ENCODE measurements at places on chromosomes 6 and 20.

- DNase-seq: no peak
Measured at GRCh38 chr6:55953335-55953734, 77.9 kb upstream of the BMP5 start.

- no peak for DNase-seq
Measured at GRCh38 chr20:43798291-43799149, 71.7 kb upstream of the GTSF1L start.

DNA sequence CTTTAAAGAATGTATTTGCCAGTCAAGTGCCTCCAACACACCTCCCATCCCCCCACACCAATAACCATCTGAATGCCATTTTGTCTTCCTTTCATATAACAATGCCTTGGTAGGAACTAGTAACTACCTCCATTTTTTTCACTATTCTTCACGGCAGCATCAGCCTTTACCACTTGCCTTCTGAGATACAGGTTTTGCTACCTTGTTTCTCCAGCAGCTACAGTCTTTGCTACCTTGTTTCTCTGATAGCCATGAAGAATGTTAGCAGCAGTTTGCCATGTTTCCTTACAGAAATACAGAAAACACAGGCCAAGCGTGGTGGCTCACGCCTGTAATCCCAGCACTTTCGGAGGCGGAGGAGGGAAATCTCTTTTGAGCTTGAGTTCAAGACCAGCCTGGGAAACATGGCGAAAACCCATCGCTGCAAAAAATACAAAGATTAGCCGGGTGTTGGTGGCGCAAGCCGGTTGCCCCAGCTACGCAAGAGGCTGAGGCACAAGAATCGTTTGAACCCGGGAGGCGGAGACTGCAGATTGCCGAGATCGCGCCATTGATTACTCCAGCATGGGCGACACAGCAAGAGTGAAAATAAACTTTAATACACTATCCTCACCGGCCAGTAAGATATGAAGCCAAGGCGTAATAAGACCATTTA is 100.9 kb downstream of the HFE start:
- DNase-seq: peak; percentile 62

DNA sequence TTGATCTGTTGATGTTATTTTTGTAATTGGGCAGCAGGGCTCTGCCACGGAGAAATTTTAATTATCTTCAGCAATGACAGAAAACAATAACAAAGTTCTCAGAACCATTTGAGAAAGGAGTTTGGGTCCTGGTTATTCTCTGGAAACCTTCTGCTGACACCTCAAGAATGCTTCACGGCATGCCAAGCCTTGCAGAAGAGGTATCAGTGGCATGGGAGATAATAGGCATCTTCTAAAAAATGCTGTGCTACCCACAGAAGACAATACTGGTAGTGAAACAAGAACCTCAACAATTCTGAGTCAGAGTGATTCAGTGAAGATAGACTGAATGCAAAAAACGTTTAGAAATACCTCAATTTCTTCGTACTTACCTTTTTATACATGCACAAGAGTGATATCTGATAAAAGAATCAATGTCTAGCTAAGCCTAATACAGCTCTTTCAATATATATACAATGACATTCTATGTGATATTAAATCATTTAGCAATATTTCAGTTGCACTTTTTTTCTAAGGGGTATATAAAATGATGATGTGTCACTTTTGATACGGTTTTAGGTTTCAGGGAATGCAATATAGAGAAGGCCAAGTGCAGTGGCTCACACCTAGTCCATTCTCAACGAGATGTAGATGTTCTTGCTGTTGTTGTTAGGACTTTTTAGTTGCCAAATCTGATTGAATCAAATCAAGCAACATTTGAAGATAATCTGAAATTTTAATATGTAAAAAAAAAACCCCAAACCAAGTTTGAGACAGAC is 110.4 kb upstream of the COL21A1 start:
- no peak for DNase-seq

DNA sequence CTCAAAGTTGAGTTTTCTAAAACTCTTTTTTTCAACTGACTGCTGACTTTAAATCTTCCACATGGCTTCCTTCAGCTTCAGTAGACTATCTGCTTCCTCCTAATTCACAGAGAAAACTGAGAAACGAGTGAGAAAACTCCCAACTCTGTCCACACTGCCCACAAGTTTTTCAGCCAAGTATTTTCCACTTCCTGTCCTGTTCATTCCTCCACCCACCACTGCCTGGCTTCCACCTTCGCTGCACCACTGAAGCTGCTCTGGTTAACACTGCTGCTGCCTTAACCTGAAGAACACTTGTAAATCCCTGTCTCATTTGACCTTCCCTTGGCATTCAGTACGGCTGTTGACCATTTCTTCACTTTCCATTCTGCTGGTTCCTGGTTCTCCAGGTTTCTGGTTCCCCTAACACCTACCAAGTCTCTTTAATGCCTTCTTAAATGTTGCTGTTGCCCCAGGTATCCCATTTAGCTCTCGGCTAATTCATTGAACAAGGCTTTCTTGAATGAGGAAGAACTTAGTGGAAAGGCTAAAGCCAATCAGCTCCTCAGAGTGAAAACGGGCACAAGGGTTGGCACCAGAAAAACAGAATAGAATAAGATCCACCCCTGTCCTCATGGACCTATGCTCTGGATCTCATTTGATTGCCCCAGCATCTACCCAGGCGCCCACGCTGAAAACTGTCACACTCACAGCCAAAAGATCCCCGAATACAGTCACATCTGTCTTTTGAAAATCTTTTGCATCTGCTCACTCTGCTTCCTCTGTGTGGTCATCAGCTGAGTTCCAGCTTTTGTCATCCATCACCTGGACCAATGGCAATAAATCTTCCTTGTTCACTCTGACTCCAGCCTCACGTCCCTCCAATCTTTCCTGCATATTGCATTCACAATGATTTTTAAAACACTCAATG is 104.4 kb upstream of the TAB2 start:
- no peak for DNase-seq
